ENCODE measurements at places on chromosomes 2 and 18.

GRCh38 chr2:115277366-115277765 lies 834.9 kb downstream of the DPP10 start:
- no peak for DNase-seq

DNA sequence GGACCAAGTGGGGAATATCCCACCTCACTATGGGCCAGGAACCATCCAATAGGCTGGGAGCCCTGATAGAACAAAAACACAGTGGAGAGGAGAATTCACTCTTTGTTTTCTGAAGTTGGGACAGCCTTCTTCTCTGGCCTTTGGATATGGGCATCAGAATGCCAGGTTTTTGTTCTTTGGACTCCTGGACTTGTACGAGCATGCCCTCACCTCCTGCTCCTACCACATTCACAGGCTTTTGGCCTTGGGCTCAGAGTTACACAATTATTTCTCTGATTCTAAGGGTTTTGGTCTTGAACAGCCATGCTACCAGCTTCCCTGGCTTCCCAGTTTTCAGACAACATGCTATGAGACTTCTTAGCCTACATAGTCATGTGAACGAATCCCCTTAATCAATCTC lies 732.9 kb upstream of the VRK2 start:
- no peak for DNase-seq

DNA sequence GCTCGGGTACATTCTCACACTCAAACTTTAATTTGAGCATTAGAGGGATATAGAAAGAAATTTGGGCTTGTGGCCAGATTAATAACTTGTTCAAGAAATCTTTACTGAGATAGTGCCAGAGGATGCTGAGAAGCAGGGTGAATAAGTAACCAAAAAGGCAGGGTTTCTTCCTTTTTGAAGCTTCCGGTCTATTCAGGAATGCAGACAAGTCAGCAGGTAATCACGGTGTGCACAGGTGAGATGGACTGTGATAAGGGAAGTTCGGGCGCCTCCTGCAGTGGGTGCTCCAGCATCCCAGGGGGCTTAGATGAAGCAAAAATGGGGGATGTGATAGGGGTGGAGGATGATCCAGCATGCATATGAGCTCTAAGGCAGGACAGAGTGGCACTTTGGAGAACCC lies 44.9 kb upstream of the CYP1B1 start:
- DNase-seq: no peak

- no peak for DNase-seq
These were observed 2045.9 kb upstream of the CELF4 start for GRCh38 chr18:39611381-39612100.

DNA sequence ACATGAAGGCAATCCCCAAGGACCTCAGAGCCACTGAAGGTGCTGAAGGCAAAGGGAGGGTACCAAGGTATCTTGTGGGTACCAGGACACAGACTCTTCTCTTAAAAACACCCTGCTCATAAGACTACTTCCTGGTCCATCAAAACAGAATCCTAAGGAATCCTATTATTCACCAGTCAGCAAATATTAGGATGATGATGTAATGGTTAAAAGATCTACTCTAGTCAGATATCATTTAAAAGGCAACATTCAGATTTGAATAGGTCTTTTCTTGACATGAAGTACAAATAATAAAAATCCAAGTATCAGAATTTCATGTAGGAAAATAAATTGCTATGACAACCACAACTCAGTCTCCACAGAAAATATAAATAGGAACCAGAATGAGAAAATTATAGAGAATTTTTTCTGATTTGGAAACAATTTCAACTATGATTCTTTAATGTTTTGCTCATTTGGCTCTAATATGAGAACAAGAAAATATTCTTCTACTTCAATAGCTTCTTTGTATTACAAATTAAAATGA lies 77.8 kb upstream of the ZNF397 start:
- DNase-seq: no peak

GRCh38 chr2:69237070-69237670 lies 149.9 kb downstream of the GFPT1 start:
- no peak for DNase-seq

DNA sequence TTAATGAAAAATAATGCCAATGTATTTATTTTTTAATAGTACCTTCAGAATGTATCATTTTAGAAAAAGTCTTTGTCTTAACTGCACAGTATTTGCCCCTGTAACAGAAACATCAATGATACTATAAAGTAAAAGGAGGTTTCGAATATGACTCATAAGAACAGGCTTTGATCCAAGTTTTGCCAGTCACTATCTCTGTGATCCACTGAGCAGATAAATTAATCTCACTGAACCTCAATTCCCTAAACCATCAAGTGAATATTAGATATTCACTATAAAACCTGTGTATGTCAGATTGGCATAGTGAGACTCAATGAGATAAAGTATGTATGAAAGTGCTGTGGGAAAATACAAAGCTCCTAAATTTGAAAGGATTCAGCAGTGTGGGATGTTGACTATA lies 292.1 kb downstream of the EXOC6B start:
- DNase-seq: no peak

- DNase-seq: peak; percentile 69
These were observed 137.6 kb downstream of the COPS8 start for GRCh38 chr2:237223201-237223861.

DNA sequence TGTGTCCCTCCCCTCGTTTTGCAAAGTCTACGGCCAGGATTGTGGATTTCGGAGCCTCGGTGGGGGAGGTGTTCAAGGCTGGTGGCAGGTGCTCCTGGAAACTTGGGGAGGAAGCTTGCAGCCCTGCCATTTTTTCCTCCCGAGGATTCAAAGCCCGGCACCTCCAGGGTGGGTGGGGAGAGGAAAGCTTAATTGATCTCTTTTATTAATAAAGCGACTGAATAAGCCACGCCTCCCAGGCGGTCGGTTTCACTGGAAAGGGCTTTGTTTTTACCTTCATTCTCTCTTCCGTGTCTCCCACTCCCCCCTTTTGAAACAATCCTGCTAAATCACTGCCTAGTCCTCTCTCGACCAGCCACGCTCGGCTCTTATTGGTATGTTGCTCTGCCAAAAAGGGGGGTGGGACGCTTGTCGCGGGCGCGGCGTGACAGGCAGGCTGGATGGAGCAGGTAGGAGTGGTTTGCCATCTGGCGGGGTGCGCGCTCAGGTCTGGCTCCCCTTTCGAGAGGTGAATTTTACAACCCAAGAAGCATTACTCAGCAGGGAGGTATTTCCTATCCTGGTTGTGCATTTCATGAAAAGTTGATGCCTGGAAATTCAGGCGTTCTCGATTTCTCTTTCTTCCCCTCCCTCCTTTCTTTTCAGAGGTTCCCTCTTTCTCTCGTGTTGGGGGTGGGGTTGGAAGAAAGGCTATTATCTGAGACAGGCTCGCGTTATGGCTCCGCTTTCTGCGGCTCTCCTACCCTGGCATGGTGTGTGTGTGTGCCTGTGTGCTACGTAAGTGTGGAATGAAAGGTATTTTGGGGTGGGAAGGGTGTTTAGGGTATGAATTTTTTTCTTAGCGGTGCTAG lies 1.4 kb downstream of the NEDD4L start:
- no peak for DNase-seq

DNA sequence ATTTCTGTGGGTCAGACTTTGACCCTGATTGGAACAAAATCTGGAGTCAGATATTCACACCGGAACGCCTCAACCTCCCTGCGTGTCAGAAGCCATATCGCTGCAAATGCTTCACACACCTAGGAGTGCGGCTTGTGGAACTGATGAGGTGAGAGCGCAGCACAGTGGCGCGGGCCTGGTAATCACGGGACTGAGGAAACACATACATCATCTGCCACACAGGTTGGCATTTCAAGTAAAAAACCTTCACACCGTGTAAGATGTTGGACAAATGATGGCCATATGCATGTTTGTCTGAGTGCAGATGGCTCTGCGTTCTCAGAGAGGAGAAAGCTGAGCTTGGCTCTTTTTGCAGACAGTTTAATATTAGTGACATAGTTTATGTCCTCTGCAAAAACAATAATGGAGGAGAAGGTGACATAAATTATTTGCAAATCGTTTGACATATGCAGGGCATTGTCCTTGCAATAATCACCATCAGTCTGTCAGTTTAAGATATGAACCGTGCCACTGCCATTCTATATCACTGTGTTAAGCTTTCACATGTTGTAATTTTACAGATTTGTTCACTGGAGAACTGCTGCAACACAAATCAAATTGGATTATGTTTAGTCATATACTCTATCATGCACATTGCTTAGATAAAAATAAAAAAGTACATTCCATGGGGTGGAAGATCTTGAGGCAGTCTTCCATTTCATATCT lies 101.4 kb downstream of the MTX2 start:
- DNase-seq: no peak

- no peak for DNase-seq
These were observed 220.4 kb upstream of the SLC35G4 start for GRCh38 chr18:11388755-11389680.

GRCh38 chr2:59737299-59737698 lies 816.2 kb downstream of the BCL11A start:
- no peak for DNase-seq

DNA sequence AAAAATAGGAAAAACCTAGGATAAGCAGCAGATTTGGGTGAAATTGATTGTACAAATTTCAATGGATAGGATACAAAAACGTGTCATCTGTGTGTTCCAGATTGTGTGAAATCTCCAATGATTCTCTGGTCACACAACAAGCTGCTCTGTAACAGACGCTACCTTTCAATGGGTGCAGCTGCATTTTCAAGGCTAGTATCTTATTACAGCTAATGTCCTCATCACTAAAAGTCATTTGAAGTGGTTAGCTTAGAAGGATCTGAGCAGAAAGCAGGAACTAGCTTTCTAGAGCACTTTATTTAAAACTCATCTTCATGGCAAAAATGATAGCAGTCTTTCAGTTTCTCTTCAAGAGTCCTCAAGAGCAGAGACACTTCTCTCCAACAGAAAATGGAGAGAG lies 364.6 kb downstream of the LRP1B start:
- DNase-seq: no peak

DNA sequence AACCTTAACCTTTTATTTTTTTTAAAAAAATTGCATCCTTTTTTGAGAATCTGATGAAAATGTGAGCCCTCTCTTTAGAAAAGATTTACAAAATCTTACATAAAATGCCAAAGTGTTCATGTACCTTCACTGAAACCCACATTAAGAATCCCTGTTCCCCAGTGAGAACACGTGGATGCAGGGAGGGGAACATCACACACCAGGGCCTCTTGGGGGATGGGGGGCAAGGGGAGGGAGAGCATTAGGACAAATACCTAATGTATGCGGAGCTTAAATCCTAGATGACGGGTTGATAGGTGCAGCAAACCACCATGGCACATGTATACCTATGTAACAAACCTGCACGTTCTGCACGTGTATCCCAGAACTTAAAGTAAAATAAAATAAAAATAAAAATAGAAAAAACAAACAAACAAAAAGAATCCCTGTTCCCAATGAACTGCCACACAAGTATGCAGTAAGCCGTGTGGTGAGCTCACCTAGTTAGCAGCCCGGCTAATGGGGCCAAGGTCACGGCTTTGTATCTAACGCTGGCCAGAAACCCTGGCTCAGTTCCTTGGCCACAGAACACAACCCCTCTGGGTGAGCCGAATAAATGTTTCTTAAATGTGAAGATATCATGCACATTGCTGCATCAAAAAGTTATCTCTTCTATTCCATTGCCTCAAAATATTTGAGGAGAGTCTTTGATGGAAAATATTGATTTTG lies 41.4 kb downstream of the CHST9 start:
- no peak for DNase-seq

- no peak for DNase-seq
These were observed 172.5 kb downstream of the PDE11A start for GRCh38 chr2:177900082-177900481.

DNA sequence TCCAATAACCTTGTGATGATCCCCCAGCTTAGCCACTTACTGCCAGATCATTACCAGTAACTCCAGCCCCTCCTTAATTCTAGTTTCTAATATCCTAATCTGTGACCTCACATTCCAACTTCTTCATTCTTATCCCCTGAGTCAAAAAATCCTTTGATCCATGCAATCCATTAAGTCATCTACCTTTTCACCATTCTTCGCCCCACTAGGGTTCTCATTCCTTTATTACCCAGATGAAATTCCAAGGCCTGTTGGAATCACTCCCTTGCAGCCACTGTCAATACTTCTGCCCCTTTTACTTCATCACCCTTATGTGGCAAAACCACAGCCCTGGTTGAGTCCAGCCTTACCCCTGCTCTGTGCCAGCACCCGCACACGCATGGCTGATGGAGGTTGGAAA lies 20.3 kb upstream of the IL36G start:
- no peak for DNase-seq

DNA sequence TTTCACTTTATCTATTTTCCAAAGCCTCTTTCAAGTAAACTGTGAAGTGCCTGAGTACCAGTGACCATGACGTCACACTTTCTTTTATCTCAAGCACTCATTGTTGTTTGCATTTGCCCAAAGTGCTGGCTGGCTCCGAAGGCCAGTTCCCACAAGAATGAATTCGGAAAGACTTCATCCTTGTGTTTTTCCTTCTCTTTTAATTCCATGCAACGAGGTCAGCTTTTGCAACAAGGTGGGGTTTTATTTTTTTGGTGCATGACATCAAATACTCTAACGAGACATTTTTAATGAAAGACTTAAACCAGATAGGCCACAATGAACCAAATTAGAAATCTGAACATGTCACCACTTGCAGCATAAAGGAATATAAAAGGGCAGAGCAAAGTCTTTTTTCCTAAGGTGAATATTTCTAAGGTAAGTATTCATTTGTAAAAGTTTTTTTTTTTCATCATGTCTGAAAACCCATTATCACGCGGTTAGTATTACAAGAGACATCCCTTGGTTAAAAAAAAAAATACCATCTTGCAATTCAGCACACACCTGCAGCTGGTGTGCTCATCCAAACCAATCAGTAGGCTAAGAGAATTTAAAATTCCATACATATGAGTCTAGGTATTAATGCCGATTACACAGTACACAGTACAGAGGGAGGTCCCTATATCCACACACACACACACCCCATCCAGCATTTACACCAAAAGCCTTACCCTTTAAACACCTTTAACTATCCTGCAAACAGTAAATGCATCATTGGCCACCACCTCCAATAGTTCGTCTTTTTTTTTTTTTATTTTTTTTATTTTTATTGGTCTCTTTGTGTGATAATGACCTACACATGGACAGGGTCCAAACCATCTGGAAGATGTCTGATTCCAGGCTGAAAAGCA lies 2.3 kb downstream of the ARL4C start:
- DNase-seq: peak; percentile 22

GRCh38 chr18:77119101-77119850 lies 13.3 kb downstream of the MBP start:
- no peak for DNase-seq

All from hepatic stellate cell (primary cell).